Naive thymus-derived CD8-positive, alpha-beta T cell (primary cell): ENCODE measurements at places on chromosomes 5 and 9.

- DNase-seq, result no peak
Measured at GRCh38 chr9:104868303-104868686, 59.7 kb downstream of the ABCA1 start.

DNA sequence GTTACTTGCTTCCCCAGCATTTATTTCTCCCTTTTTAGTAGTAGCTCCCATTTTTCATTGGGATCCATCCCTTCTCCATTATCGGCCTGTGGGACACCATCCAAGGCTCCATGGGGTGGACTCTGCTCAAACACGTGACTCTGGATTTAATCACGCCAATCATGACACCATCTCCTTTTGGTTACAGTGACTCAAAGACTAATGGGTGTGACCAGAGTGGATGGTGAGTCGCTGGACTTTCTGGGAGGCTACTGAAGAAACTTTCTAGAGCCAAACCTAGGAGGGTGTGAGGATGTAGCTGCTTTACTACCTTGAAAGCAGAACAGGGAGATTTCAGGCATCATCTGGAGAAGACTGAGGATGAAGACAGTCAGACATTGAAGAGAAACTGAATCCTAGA is 93.1 kb downstream of the PJA2 start:
- no peak for DNase-seq

GRCh38 chr9:136443687-136444086 is 4.0 kb upstream of the INPP5E start:
- no peak for DNase-seq

DNA sequence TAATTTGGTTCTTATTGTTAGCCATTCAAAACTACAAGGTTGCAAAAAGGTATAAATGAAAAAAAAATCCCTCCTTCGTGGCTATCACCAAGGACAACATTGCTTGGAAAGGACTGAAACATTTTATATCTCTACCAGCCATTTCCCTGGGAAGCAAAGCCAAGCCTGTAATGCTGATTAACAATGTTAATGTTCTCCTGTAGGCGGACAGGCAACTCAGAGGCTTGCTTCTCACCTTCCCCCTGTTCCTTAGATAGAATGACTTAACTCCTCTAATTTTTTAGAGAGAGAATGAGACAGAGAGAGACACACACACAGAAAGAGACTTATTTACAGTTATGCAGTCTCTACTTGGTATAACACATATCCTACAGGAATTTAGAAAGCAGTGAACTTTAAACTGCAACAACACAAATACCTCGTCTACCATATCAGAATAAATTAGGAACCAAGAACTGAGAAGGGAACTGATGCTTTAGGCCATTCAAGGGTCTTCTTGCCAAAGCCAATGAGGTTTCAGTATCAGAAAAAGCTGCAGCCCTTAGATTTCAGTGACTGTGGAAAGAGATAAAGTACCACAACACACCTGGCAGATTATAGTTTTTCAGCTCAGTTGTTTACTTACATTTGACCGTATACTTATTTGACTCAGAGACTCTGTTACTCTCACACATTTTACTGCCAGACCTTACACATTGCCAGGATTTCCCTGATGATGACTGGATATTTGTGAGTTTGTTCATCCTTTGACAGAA is 20.9 kb upstream of the MAN2A1 start:
- no peak for DNase-seq

- DNase-seq, result no peak
Measured at GRCh38 chr9:73548201-73548600, 396.5 kb downstream of the ANXA1 start.

- no peak for DNase-seq
Measured at GRCh38 chr5:14598225-14598624, 16.6 kb downstream of the OTULINL start.

- DNase-seq, result no peak
Measured at GRCh38 chr9:132506977-132507669, 75.3 kb upstream of the BARHL1 start.

DNA sequence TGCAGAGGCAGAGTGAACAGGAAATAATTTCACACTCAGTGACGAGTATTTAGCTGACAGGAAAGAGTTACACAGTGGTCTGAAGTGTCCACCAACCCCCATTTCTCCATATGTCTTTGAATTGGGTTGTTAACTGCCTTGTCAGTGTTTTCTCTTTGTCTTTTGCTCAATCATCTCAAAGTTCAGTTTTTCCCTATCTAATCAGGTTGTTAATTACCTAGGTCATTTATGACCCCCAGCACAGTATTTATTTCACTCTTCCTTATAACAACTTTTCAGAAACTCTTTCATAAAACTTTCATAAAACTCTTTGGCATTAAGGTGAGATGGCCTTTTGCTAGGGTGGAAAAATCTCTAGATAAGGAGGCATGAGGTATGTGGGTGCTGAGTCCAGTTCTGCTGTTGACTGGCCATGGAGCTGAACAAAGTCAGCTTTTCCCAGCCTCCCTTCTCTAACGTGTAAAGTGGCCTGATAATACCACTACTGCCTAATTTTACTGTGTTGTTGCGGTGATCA is 5.2 kb upstream of the ALDOB start:
- no peak for DNase-seq

DNA sequence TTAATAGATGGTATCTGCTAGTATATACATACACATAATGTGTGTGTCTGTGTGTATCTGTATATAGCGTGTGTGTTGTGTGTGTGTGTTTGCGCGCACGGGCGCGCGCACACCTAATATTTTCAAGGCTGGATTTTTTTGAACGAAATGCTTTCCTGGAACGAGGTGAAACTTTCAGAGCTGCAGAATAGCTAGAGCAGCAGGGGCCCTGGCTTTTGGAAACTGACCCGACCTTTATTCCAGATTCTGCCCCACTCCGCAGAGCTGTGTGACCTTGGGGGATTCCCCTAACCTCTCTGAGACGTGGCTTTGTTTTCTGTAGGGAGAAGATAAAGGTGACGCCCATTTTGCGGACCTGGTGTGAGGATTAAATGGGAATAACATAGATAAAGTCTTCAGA is 757 bp downstream of the FXN start:
- no peak for DNase-seq

DNA sequence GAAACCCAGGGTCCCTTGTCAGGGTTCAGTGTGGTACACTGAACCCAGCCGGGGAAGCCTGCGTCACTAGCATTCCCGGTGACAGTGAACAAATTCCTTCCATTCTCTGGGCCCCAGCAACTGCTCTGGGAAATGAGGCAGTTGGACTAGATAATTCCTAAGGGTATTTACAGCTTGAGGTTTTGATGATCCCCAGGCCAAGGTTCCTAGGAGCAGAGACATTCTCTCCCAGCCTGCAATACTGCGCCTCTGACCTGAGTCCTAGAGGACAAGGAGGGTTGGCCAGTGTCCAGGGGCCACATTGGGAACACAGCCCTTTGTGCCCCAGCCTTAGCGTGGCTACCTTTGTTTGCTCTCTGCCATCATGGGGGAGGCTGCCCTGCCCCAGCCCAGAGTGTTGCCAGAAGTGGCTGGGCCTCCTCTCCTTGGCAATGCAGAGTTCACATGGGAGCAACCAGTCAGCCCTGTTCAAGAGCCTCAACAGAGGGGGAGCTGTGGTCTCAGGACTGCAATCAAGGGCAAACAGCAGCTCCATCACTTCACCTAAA is 178.2 kb downstream of the SEC61B start:
- no peak for DNase-seq

DNA sequence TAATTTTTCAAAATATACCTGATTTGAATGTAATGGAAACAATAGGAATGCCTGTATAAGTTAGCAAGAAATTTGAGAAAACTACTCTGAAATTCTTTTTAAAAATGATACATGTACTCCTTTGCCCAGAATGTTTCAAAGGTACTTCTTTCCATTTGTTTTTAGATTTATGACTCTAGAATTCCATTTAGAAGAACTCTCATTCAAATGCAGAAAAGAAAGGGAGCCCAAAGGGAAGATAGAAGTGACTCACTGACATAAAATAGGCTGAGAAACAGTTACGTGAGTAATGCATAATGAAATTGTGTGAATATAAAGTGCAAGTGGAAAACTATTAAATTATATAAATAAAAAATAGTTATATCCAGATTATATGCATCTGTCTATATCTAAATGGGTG is 926.3 kb downstream of the TAF11L14 start:
- no peak for DNase-seq

DNA sequence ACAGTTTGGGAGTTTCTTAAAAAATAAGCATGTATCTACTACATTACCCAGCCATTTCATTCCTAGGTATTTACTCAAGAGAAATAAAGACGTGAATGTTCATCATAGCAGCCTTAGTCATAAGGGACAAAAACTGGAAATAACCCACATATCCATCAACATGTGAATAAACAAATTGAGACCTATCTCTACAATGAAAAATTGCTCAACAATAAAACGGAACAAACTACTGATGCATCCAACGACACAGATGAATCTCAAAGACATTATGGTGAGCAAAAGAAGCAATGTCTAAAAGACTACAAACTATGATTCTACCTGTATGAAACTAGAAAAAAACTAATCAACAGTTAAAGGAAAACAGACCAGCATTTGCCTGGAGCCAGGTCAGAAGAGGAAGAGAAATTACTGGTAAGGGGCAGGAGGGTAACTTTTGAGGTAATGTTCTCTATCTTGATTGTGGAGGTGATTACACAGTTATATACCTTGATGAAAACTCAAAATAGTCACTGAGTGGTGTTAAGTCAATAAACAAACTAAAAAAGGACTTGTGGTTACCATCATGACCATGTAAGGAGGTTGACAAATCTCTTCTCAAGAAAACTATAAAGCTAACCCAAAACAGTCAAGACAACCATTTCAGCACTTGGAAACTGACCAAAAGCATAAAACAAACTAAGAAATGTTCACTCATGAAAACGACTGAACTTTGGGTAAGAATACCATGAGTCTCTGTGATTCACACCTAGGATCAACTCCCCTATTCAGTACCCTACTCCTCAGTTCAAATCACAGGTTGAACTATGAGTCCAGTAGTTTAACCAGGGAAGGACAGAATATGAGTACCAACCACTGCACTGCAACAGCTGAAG is 10.4 kb downstream of the UIMC1 start:
- no peak for DNase-seq

DNA sequence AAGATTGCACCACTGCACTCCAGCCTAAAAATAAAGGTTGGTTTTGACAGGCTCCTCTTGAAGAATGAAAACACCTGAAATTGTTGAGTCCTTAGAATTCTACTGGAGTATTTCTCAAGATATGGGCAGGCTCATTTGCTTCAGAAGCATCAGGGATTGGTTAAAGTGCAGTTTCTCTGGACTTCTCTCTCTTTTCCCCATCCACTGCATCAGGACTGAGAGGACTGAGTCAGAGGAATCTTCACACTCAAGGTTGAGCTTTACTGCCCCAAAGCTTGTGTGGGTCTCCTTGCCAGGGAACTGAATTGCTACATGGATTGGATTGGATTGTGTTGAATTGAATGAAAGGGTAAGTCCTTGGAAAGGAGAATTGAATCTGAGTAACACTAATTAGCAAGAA is 7.5 kb upstream of the CCDC69 start:
- DNase-seq, result no peak

DNA sequence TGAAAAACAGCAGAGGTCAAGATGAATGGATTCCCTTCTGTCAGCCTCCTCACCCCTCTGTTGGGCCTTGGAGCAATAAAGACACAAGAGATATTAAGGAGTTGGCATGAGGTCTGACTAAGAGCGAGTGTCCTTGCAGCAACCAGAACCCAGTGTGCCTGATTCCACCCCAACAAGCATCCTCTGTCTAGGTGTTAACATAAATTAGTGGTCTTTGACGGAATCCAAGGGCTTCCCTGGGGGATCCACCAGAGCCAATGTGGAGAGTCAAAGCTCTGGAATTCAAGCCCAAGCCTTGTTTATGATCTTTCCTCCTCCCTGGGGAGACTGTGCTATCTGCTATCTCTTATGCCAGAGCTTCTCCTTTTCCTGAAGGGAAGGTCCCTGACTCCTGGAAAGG is 128.1 kb upstream of the SMIM23 start:
- DNase-seq, result no peak

DNA sequence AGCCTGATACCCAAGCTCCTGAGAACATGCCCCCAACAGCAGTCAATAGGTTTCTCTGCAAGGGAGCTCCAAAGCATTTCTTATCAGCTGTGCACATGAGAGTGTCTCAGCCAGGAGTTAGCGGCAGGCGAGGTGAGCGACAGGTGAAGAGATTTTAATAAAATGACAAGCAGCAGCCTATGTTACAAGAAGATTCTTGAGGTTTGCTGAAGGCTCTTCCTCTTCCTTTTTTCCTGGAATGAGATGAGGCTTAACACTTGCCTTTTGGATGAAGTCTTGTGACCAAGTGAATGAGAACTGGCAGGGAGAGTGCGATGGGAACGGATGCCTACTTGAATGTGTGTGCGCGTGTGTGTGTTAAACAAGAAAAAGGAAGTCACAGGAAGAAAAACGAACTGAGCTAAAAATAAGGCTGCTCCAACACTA is 76.1 kb downstream of the SHB start:
- DNase-seq, result no peak

DNA sequence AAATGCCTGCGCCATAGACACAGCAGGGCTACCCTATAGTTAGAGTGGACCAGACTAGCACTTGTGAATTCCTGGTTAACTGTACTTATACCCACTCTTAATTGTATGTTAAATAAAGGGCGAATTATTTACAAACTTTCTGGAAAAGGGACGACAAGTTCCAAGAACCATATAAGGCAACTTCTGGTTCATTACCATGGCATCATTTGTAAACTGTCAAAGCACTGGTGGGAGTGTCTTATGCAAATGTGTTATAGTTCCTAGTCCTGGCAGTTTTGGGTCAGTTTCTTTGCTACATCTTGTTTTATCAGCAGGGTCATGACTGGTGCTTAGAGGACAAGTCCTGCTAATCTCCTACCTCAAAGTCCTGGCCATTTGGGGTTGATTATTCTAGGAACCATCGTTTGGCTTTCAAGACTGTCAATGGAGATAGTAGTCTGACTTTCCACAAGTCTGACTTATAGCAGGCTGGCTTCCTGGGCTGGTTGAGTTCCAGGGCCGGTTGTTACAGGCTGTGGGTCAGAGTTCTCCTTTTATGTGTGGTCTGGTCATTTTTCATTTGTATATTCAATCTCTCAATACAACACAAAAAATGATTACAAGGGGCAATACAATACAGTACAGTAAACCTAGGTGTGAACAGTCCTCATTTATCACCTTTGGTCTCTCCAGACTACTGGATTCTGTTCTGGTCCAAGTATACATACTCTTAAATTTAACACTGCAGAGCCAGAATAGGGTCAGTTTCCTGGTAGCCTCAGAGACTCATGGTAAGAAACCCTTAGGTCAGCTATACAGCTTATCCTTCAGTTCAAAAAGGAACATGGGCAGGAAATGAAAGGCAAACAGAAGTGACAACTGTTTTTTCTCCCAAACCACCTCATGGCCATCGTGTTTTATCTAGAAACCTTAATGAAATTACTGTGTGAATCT is 8.3 kb upstream of the CFAP95 start:
- no peak for DNase-seq

- no peak for DNase-seq
Measured at GRCh38 chr9:22158271-22158670, 149.2 kb upstream of the CDKN2B start.

- DNase-seq, result no peak
Measured at GRCh38 chr5:94113-94892, 2.3 kb downstream of the PLEKHG4B start.

GRCh38 chr9:86941197-86941596 is 6.1 kb downstream of the GAS1 start:
- no peak for DNase-seq
